ENCODE measurements at places on chromosomes 12 and 14. TPM values are rescaled to one million over a fixed set of nuclear protein-coding genes. Genes with fewer than 3 reads are reported as not detected.

SYT1 gene
- total RNA-seq = 18.4 TPM

APOLD1 gene
- total RNA-seq = 88.8 TPM

CIROP gene
- total RNA-seq = not detected

LRP1-AS gene
- not detected for total RNA-seq

PTGDR gene
- total RNA-seq = 0.26 TPM

KHNYN gene
- total RNA-seq = 70.1 TPM

RFX4 gene
- total RNA-seq = not detected

KERA gene
- not detected for total RNA-seq

SLC7A8 gene
- 15.9 TPM for total RNA-seq
